ENCODE measurements at places on chromosomes 3 and 15.

DNA sequence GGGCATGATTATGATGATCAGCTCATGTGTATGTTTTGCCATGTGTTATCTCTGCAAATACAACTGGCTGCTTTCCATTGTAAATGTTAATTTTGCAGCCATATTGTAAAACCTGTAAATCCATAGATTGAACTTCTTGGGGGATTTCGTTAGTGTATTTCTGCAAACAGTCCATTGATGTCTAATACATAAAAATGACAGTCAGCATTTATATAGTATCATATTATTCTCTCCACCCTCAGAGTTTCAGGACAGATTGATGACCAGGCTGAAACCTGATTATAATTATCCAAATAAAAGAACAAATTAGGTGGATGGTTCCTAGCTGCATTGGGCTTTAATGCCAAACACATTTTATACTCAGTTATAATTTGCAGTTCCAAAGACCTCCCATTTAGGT, 276.8 kb downstream of the FEZF2 start:
- DNase-seq, result no peak

DNA sequence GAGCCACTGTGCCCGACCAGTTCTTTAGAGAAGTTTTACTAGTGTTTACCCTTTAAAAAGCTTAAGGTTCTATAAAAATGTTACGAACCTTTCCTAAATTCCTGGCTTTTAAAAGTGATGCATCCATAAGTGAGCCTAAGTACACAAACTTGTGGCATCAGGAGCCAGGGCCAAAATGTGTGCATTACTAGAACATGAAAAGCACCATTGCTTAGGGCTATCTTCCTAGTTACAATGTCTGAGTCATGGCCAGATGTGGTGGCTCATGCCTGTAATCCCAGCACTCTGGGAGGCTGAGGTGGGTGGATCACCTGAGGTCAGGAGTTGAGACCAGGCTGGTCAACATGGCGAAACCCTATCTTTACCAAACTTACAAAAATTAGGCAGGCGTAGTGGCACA, 39.9 kb downstream of the LEO1 start:
- no peak for DNase-seq

- DNase-seq, result peak; percentile 65
These were observed 8.3 kb upstream of the PGPEP1L start for GRCh38 chr15:99015698-99016568.

- no peak for DNase-seq
These were observed 261.4 kb downstream of the GBE1 start for GRCh38 chr3:81500039-81500438.

GRCh38 chr3:48990636-48991469, 812 bp downstream of the P4HTM start:
- DNase-seq, result no peak

- DNase-seq, result no peak
These were observed 26.2 kb downstream of the KIF7 start for GRCh38 chr15:89628806-89629715.

GRCh38 chr3:113771993-113772392, 25.2 kb downstream of the ATP6V1A start:
- no peak for DNase-seq

- peak; percentile 97 for DNase-seq
These were observed 1.0 kb downstream of the BDH1 start for GRCh38 chr3:197554562-197555280.

DNA sequence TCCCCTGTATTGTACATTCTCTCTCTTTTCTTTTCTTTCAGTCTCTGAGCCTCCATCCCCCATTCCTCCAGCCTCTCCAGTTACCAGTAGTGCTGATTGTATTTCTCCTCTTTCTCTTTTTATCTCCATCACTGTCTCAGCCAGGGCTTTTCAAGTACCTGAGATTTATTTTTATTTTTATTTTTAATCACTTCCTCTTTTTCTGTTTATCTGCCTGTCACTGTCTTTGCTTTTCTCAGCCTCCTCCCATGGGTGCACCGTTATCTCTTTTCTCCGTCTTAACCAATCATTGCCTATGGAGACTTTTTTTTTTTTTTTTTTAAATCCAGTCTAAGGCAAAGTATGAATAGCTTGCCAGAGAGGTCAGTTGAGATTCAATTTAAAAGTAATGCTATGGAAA, 359.3 kb downstream of the GAP43 start:
- DNase-seq, result no peak

GRCh38 chr15:70432924-70433495, 330.3 kb downstream of the UACA start:
- no peak for DNase-seq

GRCh38 chr15:26394801-26395200, 378.1 kb downstream of the GABRB3 start:
- DNase-seq, result no peak

DNA sequence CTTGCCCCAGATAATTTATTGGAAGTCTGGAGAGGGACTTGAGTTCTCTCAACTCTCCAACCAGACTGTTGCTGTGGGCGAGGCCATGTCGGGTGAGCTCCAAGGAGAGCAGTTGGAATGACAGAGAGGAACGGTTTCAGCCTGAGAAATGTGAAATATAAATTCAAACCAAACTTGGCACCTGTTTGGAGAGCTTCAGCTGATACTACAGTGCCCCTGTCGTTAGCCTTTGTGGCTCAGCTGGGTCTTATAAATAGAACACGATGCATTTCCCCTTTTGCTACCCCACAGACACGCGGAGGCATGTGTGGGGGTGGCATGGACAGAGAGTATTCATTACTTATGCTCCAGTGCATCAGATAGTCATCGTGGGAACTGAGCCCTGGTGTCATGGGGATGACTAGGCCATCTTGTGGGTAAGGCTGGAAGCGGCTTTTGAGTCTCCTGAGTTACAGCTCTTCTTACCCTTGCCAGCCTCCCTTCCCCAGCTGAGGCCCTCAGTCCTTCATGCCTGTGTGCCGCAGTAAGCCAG, 15.6 kb downstream of the SMAD3 start:
- no peak for DNase-seq

- no peak for DNase-seq
These were observed 19.2 kb upstream of the C15orf39 start for GRCh38 chr15:75182187-75183131.

DNA sequence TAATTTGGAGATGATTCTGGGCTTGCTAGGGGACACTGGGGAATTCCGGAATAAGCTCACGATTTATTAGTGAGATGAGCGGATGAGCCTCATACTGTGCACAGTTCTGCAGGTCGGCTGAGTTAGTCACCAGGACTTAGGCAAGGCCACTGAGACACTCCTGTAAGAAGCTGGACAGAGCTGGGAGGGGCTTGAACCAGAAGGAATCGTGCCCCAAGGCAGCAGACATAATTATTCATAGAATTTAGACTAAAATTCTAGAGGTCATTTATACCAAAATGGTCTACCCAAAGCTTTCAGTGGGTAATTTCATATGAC, 121.4 kb downstream of the VGLL4 start:
- no peak for DNase-seq

DNA sequence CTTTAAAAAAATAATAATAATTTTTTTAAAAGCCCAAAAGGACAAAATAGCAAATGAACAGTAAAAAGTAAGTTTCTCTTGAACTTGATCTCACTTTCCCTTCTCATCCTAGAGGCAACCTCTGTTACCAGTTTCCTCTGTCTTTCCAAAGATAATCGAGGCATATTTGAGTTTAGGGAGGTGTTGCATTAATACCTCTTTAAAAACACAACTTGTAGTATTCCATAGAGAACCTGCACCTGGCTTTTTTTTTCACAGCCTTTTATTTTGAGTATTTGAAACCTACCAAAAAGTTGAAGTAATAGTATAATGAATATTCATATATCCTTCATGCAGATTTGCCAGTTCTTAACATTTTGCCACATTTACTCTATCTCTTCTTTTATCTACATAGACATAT, 9.1 kb downstream of the CSK start:
- no peak for DNase-seq

- DNase-seq, result no peak
These were observed 124.9 kb downstream of the FBN1 start for GRCh38 chr15:48520376-48521155.

DNA sequence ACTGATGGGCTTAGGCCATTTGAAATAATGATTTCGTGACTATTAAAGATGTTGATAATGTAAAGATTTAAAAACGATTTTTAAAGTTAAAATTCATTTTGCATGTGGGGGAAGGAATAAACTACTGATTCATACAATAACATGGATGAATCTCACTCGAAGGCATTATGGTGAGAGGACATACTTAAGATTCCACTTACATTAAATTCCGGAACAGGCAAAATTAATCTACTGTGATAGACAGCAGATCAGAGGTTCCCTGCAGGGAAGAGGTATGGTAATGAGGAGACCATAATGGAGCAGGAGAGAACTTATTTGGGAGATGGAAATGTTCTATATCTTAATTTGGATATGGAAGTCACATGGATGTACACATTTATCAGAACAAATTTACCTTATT, 28.4 kb upstream of the RAB6B start:
- no peak for DNase-seq

DNA sequence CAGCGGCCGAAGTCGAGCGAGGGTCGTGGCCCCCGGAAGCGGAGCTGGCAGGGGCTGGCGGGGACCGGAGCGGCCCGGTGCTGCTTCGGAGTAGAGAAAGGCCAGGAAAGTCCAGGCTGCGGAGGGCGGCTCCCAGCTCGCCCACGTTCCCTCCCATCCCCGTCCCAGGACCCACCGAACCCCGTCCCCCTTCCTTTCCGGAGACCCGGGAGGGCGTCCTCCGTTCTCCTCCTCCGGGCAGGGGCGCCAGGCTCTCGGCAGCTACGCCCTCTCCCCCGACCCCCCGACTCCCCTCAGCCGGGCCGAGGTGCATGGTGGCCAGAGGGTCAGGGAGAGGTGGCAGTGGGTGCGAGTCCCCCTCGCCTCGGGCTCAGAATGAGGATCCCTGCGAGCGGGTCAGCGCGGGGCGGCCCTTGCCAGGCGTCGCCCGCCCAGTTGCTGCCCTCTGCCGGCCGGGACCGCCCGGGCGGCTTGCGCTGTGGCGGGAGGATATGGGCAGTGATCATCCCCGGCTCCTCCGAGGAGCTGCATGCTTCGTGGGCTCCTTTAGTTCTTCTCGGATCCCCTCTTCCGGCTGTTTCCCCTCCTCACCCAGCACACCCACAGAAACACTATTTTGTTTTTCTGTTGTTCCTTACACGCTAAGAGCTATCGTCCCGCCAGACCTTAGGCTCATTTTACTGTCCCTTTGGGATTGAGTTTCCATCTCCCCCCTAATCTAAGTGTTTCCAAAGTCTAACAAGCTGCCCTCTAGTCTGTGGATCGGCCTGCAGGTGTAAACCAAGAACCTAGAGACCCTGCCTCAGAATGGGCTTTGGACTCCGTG, 744 bp upstream of the ALDH1A2 start:
- no peak for DNase-seq

DNA sequence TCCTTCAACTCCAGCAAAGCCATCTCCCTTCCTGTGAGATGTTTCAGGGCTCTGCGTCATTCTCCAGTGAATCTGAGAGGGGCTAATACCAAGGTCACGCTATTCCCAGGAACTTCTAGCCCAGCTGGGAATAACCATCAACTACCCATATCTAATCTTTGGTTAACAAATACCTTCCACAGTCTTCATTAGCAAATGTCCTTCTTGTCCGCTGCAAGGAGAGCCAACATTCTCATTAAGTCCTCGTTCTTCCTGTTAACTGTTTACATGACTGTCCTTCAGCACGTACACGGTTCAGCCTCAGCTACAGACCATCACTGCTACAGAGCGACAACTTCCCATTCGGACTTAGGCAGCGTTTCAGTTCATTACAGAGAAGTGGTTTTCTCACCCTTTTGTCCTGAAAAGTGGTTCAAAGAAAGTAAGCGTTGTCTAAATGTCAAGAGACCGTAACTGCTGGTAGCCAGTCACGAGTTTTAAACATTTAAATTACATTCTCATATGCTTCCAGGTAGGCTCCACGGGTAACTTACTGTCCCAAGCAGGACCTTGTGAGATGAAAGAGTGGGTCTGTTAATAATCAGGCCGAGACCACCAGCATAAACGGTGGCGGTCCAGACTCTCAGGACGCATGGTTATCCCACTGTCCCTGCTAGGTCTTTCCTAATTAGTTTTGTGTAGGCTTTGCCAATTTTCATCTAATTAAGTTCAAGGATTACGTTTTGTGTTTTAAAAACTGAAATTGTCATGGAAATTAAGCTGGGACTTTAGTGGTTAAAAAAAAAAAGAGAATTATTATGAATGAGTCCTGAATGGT, 63.8 kb downstream of the CHSY1 start:
- no peak for DNase-seq

Data from DND-41 (cell line).